HuH-7.5 (cell line): ENCODE measurements at places on chromosomes 16 and 17.

DNA sequence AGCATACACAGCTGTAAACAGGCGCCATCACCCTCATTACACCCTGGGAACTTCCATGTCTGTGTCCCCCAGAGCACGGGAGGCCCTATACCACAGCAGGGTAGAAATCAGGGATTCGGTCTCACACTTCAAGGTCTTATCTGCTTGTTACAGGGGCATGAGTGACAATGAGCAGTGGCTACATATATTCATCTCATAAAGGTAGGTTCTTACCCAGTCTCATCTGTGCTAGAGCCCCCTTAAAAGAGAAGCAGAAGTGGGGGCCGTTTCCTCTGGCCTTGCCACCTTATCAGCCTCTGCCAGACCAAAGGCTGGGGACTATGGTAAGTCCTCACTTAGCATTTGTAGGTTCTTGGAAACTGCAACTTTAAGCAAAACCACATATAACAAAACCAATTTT lies 46.5 kb downstream of the IRX5 start:
- DNase-seq, result no peak

DNA sequence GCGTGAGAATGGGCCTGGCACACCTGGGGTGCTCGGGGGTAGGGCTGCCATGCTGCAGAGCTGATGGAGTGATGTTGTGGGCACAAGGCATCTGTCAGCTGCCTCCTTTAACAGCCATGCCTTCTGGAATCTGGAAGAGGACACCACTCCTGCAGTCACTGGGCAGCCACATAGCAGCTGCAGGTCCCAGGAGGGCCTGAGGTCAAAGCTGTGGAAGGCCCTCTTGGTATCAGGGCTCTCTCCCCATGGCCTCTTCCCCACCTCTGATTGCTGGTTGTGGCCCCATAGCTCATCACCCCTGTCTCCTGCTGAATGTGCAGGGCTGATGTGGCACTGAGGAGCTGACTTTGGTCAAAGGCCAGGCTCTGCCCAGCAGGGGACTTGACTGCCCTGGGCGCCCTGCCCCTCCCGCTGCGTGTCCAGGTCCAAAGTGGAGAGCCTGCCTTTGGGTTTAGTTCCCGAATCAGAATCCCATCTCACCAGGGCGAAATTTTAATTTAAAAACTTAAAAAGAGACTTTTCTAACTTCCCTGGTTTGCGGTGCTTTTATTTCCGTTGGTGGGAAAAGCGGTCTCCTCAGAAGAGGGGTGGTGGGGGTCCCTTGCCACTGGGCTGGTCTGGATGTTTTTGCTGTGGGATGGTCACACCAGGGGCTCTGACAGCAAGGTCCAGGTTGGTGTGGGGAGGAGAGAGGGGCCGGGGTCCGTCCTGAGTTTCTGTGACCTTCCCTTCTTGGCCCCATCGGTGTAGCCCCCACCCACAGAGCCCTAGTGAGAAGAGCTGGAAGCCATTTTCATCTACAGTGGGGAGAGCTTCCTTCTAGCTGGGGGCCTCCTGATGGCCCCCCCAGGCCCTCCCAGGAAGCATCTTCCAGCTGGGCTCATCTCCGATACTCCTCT lies 5.9 kb downstream of the UBALD2 start:
- DNase-seq, result peak; percentile 5

- no peak for DNase-seq
Observed at GRCh38 chr17:33209671-33210070, 83.4 kb downstream of the ASIC2 start.

GRCh38 chr17:78369791-78370381 lies 8.6 kb upstream of the PGS1 start:
- no peak for DNase-seq

DNA sequence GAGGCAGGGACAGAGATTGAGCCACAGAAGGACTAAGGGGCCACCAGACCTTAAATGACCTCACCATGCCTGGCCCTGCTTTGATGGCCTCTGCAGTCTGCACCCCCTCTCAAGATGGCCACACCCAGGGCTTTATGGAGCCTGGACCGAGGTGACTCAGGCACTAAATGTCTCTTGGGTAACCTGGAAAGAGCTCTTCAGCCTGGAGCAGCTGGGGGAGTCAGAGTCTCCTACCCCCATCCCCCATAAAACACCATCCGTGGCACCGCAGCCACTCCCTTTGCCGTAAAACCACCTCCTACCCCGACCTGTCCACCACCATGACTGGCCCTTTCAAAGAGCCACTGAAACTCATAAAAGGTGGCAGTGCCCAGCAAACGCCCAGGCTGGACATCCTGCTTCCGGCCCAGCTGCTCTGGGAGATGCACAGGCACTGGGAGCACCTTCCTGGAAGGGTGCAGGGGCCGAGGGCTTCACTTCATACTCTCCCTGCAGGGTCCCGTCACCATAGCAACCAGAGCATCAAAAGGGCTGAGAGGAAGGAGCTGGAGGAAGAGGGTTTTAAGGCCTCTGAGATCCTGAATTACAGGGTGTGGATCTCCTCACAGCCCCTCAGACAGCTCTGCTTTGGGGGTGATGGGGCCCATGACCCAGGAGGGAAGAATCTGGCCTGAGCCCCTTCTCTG lies 22.3 kb downstream of the FOXN1 start:
- DNase-seq, result no peak

- DNase-seq, result no peak
Observed at GRCh38 chr17:69733171-69734012, 318.9 kb downstream of the MAP2K6 start.

- no peak for DNase-seq
Observed at GRCh38 chr16:12449795-12450194, 353.9 kb downstream of the CPPED1 start.

DNA sequence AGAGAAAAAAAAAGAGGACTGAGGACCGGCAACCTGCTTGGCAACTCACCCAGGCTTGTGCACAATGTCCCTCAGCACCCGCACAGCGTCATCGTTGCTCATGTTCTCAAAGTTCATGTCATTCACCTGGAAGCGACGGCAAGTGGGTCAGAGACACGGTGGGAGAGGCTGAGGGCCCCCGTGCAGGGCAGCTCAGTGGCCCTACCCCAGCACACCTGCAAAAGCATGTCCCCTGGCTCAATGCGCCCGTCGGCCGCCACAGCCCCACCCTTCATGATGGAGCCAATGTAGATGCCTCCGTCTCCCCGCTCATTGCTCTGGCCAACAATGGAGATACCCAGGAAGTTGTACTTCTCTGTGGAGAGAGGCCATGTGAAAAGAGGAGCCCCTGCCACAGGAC lies 5.4 kb downstream of the DVL2 start:
- DNase-seq, result no peak

GRCh38 chr17:32928586-32929535 lies 908 bp downstream of the TMEM98 start:
- no peak for DNase-seq

DNA sequence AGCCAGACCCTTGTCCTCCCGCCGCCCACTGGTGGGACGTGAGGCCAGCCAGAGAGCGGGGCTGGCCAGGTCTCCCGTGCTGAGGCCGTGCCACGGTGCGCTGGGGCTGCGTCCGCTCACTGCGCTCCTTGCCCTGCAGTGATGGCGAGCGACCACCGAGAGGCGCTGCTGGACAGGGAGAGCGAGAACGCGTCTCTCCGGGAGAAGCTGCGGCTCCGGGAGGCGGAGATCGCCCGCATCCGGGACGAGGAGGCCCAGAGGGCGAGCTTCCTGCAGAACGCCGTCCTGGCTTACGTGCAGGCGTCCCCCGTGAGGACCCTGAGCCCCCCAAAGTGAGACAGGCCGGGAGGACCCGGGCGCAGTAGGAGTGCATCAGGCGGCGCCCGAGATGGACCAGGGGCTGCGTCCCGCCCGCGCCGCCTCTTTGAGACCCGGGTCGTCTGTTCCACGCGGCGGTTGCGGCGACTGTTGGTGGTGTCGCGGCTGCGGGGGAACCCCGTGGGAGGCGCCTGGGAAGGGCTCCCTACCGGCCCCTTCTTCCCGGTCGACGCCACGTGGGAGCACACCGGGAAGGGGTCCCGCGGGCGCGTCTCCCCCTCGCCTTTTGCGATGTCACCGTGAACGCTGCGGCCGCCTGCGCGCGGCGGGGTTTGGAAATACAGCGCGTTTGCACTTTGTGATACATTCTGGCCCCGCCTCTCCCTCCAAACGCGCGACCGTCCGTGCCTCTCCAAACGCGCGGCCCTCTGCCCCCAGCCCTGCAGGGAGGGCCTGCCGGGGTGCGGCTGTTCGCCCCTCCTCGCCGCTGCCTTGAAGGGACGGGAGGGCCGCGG lies 792 bp upstream of the RAC3 start:
- DNase-seq, result peak; percentile 92

GRCh38 chr16:81715358-81716196 lies 63.5 kb upstream of the PLCG2 start:
- DNase-seq, result no peak

GRCh38 chr16:12729448-12729847 lies 74.2 kb downstream of the CPPED1 start:
- DNase-seq, result no peak

DNA sequence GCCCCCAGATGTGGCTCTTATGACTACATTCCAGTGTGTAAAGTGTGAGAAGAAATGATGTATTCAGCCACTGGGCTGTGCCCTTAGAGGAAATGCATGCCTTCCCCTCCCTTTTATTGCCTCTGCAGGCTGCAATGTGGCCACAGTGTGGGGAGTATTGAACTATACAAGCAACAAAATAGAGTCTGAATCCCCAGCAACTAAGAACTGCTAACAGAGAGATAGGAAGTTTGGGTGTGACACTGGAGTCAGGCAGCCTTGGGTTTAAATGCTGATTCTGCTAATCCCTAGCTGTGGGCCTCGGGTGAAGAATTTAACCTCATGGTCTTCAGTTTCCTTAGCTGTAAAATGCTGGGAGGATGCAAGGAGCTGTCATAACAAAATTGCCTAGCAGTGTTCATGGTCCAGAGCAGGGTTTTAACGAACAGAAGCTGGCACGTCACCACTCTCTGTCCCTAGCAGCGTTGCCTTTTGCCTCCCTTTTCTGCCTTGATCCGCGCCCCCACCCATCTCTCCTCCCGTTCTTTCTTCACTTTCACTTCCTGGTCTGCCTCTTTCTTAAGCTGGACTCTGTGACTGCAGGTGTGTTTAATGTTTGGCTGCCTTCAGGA lies 50.3 kb downstream of the KPNA2 start:
- DNase-seq, result no peak

GRCh38 chr17:81891303-81891552 lies 158 bp downstream of the ALYREF start:
- no peak for DNase-seq

DNA sequence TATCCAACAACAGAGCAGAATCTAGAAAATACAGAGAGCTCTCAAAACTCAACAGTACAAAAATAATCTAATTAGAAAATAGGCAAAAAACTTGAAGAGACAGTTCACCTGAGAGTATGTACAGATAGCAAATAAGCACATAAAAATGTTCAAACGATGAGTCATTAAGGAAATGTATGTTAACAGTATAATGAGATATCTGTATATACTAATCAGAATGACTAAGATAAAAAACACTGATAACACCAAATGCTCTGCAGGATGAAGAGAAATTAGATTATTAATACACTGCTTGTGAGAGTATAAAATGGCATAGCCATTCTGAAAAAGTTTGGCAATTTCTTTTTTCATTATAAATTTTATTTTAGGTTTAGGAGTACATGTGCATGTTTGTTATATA lies 1307.6 kb upstream of the GOT2 start:
- DNase-seq, result no peak

DNA sequence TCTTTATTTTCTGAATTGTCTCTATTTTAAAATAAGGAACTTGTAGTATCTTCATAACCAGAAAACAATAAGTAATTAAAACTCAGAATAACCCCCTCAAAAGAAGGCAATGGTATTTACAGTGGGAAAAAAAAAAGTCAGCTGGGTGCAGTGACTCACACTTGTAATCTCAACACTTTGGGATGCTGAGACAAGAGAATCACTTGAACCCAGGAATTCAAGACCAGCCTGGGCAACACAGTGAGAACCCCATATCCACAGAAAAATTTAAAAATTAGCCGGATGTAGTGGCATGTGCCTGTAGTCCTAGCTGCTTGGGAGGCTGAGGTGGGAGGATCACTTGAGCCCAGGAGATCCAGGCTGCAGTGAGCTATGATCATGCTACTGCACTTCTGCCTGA lies 33.5 kb downstream of the ADAM11 start:
- DNase-seq, result no peak

- DNase-seq, result no peak
Observed at GRCh38 chr17:5780476-5780875, 196.2 kb upstream of the NLRP1 start.

- DNase-seq, result no peak
Observed at GRCh38 chr17:69856946-69857345, 218.1 kb upstream of the KCNJ16 start.

DNA sequence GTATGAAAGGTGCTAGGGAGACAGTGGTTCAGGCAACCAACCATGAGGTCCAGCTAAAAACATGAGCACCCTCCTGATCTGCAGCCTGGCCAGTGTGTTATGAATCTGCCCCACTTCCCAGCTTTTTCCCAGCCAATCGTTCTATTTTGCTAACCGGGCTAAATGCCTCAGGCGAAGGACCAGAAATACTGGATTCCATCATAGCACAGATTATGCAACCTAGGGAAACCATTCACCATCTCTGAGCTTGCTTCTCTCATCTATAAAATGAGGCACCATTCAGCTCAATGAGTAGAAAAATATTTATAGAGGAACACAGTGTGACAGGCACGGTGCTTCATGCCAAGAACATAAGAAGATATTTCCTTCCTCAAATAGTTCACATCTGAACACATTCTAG lies 45.2 kb upstream of the NUDT7 start:
- DNase-seq, result no peak

GRCh38 chr17:27512511-27513346 lies 56.5 kb downstream of the KSR1 start:
- DNase-seq, result no peak
